Mucosa of descending colon (tissue), 3 donors: ENCODE measurements at places on chromosomes 3 and 15.

GRCh38 chr3:99551520-99551919 is 86.9 kb upstream of the COL8A1 start:
- no peak for DNase-seq

DNA sequence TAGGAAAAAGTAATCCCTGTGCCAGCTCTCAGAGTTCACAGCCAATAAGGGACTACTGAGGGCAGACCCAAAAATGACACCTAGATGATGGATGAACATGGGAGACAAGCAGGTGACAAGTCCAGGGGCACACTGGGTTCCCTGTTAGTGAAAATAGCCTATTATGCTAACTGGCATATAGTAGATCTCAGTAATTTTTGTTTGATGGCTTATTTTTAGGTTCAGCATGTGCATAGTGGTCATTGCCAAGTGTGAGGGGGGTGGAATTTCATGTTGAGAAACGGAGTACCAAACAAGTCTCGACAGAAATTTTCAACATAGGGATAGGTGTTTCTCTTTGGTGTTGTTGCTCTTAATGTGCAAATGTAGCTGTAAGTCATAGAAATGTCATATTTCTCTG is 6.4 kb upstream of the ITGB5 start:
- no peak for DNase-seq

DNA sequence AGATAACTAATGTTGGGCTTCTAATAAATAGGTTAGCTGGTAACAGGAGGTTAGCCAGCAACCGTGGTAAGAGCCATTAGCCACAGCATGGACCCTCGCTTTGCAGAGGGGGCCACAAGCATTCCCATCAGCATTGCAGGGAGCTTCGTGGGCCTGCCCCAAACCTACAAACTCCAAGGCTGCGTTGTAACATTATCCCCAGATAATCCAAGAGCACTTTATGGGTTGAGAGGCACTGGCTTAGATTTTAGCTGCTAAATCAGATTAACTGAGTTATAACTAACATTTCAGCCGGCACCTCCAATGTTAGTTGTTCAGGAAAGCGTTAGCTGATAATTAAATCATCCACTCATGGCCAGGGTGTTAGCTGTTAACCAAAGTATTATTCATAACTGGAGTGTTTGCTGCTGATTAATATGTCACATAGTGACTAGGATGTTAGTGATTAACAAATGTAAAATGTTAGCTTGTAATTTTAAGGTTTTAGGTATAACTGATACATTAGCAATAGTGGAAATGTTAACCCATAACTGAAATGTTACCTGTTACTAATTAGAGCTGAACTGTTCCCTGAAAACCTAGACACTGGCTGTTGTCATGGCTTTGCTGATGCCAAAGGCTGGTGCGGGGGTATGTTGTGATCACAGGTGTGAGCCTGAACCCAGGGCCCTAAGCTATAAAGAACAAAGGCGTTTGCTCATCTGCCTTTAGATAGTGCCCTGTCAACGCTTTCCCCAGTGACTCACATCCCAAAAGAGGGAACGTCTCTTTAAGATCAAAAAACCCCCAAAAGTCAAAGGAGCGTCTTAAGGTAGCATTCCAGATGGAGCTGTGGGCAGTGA is 56.2 kb downstream of the SLC6A6 start:
- no peak for DNase-seq

GRCh38 chr15:82763361-82764116 is 42.3 kb downstream of the FSD2 start:
- DNase-seq = no peak

DNA sequence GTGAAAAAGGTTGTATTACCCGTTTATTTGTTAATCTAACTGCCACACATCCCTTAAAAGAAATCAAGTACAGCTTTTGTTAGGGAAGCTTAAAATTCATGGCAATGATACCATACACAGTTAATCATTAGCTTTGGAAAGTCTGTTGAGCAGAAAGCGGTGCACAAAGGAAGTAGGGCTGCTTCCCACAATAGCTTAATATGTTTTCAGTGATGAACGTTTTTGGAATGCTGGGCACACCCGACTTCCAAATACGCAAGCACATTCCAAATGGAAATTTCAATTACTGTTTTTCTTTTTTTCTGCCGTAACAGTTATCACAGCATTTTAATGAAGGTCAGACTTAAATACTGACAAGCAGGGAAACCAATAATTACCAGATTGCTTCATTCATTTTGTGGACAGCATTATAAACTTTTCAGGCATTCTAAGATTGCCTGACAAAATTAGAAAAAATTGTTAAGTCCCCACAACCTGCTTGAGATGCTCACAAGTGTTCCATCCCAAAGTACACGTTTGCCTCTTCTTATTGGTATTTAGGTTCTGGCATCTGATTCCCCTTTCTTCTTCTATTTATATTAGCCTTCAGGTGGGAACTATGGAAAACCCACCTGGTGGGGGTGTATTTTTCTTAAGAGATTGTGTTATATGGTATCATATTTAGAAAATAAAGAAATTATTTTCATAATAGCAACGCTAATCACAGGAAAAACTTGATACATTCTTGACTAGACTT is 1.1 kb upstream of the ECT2 start:
- DNase-seq = peak; percentile 18

DNA sequence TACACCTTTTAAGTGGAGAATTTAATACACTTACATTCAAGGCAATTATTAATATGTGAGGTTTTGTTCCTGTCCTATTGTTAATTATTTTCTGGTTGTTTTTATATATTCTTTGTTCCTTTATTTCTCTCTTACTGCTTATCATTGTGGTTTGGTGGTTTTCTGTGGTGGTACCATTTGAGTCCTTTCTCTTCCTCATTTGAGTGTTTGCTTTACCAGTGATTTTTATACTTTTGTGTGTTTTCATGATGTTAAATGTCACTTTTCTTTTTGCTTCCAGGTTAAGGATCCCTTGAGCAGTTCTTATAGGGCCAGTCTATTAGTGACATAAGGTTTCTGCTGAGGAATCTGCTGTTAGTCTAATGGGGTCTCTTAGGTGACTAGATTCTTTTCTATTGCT is 116.5 kb downstream of the LRRK1 start:
- DNase-seq = no peak

DNA sequence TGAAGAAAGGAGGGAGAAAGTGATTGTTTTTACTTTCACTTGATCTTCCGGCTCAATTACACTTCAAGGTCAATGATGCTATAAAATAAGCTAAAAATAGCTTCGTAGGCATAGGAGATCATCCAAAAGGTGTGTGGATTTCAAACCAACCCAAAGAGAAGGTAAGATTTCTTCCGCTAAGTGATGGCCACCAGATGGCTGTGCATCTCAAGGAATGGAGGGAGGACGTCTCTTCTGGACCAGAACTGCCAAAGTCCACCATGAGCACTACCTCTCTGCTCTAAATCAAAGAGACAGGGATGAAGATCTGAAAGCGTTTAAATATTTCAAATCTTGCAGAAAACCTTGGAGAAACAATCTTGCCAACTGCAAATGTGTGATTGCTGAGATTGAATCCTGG is 199.1 kb upstream of the ZPLD1 start:
- DNase-seq = no peak

DNA sequence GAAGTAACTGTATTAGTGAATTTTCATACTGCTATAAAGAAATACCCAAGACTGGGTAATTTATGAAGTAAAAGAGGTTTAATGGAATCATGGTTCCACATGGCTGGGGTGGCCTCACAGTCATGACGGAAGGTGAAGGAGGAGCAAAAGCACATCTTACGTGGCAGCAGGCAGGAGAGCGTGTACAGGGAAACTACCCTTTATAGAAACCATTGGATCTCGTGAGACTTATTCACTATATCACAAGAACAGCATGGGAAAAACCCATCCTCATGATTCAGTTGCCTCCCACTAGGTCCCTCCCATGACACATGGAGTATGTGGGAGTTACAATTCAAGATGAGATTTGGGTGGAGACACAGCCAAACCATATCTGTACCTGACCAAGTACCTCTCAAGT is 812.3 kb upstream of the ALCAM start:
- no peak for DNase-seq

GRCh38 chr3:114847564-114847963 is 299.5 kb downstream of the ZBTB20 start:
- no peak for DNase-seq
